ENCODE measurements at places on chromosomes 16 and 17.

DNA sequence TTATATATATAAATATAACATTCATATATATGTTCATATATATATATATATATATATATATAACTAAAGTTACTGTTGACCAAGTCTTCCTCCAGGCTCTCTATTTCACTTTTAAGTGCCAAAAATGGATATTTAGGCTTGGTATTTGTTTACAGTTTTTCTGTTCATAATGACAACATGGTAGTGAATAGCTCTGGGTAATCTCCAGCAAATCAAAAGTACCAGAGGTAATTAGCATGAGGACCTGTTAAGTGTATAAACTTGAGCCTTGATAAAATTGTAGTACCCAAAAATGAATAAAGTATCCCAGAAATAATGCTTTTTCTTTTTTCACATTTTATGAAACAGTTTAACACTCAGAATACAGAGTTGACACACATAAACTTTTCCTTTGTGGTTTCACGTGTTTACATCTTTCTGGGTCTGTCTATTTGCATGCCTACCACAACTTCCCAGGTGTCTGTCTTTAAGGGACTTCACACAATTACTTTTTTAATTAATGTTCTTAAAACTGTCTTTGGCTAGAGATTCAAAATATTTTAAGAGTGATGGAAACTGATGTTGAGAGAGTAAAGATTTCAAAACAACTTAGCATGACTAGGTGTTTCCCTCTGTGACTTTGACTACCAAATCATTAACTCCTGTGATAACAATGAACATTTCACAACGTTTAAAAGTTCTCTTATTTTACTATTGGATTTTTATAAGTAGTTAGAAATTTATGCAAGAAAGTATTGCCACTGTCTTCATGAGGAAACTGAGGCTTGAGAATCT, 47.9 kb downstream of the RABEP1 start:
- no peak for DNase-seq

DNA sequence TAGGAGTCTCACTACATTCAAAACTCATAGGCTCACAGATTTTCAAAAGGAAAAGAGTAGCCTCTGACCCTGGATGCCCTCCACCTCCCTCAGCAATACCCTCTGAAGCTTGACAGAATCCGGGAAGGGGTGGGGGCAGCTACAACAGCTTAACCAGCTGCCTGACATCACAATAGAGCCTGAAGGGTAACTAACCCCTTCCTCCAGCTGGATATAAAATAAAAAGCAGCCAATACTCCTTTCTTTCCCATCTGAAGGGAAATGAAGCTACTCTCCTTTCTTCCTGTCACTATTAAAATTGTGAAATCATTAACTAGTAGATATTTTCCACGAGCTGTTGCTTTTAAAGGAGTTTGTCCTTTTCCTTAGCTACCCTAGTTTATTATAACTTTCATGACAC, 24.0 kb downstream of the USP31 start:
- no peak for DNase-seq

DNA sequence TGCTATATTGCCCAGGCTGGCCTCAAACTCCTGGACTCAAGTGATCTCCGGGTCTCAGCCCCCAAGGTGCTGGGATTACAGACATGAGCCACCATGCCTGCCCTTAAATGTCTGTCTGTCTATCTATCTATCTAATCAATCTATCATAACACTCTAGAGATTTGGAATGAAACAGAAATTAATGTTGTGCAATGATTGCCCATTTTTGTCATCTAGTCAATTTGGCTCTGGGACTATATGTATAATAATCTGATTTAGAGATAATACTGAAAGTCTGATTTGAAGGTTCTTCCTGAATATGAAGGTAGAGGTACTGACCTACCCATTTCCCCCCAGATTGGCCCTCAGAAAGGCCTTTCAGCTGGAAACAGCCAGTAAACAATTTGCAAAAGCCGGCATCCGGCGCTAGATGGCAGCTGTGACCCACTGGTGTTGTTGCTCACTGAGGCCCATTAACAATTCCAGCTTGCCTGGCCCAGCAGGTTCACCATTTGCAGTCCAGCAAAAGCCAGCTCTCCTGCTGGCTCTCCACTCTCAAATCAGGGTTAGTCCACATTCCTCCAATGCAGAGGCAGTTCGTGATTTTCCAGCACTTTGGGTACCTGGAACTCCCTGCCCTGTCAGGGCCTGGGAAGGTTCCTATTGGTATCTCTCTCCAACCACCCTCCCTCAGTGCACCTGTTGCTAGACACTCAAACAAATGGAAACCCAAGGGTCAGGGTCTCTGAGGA, 22.9 kb upstream of the C16orf87 start:
- no peak for DNase-seq

DNA sequence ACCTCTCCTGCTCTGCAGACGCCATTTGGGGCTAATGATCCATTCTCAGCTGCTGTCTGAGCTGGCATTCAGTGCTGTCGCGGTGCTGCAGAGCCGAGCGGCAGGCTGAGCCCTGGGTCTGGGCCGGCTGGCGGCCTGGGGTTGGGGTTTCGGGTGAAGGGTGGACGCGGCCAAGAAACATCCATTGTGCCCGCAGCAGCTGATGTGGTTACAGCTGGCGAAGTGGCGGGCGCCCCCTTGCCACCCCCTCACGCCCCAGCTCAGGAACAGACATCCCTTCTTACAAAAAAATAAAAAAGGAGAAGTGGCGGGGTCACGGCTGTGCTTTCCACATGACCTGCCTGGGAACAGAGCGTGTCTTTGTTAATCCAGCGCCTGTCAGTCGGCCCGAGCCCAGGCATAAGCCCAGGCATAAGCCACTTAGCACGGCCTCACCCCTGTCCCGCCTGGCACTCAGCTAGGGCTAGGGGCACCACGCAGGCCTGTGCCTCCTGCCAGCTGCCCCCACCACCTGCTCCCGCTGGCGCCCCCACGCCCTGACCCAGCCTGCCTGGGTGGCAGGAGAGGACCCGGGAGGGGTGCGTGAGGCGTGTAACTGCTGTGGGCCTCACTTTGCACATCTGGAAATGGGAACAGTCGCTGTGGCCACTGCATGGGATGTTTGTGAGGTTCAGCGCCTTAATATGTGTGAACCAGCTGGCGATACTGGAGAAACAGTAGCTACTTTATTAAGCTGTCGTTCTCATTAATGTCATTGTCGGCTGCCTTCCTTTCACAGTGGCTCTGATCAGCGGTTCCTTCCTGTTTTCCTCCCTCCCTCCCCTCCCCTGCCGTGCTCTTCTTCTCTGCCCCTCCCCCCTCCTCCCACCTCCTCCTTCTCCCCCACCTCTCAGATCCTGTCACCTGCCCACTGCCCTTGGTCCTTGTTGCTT, 197.7 kb upstream of the CIBAR2 start:
- DNase-seq, result no peak

- DNase-seq, result no peak
Observed at GRCh38 chr16:19185510-19185851, 17.4 kb downstream of the SYT17 start.

- DNase-seq, result no peak
Observed at GRCh38 chr17:80086081-80086480, 15.3 kb upstream of the GAA start.

DNA sequence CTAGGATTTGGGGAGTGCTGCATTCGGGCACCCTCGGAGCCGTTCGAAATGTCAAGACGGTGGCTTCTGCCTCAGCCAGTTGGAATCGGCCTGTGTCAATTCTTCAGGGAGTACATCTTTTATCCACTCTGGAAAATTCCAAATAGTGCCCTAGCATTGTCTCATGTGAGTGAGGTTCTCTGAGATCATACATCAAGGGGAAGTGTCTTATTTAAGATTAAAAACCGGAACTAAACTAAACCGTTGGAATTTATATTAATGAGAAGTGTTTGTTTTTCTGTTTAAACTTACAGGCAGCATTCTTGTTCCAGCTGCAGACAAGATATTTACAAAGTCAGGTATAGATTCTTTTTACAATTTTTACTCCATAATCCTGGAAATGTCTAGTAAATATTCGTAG, 56.8 kb downstream of the SLC47A1 start:
- DNase-seq, result no peak

DNA sequence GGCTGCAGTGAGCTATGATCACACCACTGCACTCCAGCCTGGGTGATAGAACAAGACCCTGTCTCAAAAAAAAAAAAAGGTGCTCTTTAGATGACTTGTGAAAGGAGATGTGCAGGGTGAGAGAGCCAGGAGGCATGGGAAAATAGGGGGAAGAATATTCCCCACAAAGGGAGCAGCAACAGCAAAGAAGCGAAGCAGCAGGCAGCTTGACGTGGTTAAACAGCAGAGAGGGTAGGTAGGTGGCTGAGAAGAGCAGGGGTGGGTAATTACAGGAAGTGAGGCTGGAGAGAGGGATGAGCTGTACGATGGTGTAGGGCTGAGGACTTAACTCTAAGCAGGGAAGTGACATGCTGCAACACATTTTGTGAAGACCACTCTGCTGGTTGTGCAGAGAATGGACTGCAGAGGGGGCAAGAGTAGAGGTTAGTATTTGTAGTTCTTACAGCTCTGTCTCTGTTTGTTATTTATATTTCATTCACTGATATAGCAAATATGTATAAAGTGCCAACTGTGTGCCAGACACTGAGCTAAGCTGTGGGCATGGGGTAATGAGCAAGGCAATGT, 1.6 kb downstream of the HEATR3 start:
- no peak for DNase-seq

GRCh38 chr16:10865991-10866966, 10.7 kb upstream of the CIITA start:
- DNase-seq, result no peak

DNA sequence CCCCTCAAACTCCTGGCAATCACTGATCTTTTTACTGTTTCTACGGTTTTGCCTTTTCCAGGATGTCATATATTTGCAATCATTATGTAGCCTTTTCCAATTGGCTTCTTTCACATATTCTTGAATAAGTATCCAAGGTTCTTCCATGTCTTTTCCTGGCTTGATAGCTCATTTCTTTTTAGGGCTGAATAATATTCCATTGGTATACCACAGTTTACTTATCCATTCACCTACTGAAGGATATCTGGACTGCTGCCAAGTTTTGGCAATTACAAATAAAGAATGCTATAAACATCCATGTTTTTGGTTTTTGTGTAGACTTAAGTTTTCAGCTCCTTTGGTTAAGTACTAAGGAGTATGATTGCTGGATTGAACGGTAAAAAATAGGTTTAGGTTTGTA, 16.0 kb downstream of the GPATCH8 start:
- no peak for DNase-seq

DNA sequence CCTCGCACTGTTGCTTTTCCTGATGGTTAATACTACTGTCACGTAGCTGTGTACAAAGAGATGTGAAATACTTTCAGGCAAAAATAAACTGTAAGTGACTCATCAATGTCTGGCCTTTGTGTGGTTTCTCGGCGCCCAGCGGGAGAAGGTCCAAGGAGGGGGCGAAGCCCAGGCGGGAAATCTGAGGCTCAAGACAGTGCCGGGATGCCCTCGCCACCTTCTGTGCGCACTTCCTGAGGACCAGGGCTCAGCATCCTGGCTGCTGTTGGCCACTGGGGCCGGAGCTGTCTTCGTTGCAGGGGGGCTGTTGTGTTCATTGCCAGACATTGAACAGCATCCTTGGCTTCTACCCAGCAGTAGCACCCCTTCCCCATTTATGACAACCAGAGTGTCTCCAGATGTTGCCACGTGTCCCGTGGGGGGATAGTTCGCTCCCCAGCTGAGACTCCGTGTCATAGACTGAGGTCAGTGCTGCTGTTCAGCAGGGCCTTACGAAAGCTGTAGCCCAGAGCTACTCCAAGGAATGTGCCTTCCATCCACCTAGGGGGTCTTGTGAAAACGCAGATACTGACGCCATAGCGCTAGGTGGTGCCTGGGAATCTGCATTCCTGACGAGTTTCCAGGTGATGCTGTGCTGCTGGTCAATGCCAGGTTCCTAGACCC, 67.3 kb upstream of the PLCG2 start:
- DNase-seq, result no peak

DNA sequence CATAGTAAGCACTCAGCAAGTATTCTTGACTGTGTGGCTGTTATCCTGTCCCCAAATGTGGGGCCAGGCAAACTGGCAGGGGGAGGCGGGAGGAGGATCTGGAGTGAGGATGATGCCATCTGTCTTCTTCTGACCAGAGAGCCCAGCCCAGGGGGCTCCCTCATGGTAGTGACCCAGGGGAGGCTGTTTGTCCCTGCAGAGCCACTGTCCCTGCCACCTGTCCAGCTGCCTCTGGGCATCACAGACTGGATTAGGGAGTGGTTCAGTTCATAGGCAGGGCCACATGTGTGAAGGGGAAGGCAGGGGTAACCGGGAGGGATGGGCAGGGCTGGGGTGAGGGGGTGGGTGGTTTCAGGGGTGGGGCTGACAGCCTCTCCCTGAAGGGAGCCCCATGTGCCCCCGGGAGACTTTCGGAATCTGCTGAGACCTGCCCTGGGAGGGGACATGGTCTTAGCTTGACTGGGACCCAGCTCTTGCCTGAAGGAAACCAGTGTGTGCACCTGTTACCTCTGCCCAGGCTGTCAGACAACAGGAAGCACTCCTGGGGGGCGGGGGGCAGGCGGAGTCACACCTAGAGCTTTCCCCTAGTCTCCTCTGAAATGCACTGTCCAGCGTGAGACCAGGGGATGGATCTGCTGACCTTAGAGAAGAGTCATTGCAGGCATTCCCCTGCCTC, 15.2 kb downstream of the ARHGAP23 start:
- DNase-seq, result no peak

Measured in vagina (tissue), 2 donors.